CD8-positive, alpha-beta memory T cell (primary cell): ENCODE measurements at places on chromosomes 16 and 17.

- no peak for DNase-seq
These were observed 206.0 kb upstream of the CHMP6 start for GRCh38 chr17:80785477-80786178.

- no peak for DNase-seq
These were observed 123.6 kb downstream of the CMIP start for GRCh38 chr16:81567987-81568748.

- DNase-seq = no peak
These were observed 3.2 kb downstream of the TNRC6C start for GRCh38 chr17:77961741-77962140.

DNA sequence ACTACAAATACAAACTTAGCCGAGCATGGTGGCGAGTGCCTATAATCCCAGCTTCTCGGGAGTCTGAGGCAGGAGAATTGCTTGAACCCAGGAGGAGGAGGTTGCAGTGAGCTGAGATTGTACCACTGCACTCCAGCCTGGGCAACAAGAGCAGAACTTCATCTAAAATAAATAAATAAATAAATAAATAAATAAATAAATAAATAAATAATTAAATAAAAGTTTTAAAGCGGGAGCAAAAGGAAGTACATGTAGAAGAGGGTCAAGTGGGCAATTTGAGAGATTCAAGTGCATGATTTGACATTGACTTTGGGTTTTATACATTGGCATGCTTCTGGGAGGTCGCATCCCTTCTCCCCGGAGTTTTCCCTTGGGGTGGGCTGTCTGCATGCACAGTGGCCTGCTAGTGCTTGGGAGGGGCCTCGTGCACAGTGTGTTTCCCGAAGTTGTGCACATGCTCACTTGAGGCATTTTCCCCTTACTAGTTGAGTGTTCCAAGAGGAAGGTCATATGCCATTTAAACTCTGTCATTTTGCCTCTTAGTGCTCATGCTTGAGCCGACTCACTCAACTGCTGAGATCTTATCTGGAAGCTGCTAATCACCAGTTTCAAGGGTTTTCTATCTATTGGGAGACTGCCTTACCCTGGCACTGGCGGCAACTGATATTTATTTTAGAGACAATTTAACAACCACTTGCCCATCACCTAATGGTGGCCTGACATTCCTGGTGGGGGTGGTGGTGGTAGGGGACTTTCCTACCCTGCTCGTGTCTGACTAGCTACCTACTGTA, 193.2 kb upstream of the MPHOSPH6 start:
- no peak for DNase-seq

DNA sequence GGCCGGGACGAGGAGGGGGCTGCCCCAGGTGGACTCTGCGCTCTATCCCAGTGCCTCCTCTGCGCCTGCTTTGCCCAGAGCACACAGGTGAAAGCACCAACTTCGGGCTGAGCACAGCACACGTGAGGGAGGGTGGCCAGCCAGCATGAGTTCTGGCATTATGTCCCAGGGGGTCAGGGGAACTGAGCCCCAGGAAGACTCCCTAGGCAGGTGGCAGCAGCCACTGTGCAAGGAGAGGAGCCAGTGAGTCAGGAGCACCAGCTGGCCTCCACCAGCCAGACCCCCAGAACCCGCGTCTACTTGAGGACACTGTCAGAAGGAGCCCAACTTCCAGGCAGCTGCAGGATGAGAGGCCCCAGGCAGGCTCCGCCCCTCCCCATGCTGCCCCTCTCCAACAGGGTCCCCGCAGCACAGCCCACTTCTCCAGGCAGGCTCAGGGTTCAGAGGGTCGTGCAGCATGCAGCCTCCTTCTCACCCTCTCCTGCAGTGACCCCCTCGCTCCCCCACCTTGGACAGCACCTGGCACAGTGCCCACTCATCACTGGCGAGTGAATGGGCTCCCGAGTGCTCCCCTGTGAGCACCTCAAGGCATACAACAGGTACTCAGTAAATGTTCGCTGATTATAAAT, 44.2 kb upstream of the RASD1 start:
- no peak for DNase-seq

DNA sequence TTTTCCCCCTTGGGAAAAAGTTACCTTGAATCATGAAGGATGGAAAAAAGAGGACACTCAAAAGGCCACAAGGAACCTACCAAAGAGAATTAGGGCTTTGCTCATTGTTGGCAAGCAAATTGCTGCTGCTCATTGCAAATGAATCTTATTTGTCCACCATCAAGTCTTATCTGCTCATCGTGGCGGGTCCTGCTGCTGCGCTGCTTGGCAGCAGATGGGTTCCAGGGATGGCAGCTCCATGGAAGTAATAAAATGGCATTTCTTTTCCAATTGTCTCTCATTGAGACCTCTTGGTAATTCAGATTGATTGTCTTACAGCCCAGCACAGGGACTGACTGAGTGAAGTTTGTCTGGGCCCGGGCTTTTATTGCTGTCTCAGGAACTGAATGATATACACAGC, 118.7 kb downstream of the MRM1 start:
- DNase-seq = no peak

DNA sequence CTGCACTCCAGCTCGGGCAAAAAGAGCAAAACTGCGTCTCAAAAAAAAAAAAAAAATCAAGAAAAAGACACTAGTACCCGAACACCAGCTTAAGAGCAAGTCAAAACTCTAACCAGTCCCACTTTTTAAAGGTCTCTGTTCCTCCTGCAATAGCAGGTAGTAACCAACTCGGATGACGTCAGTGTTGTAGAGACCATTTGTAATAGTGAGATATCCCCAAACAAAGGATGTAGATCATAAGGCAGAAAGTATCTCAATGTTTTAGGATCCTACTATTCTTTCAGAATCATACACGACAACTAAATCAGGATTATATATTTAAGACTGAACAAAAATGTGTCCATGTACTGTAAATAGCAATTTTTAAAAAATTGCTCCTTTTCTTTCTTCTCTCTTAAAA, 2.4 kb downstream of the JPT1 start:
- no peak for DNase-seq

GRCh38 chr17:80430446-80431245, 15.7 kb downstream of the ENDOV start:
- no peak for DNase-seq

GRCh38 chr16:51154271-51155171, 3.5 kb upstream of the SALL1 start:
- no peak for DNase-seq

- DNase-seq = no peak
These were observed 394.8 kb downstream of the KCNJ2 start for GRCh38 chr17:70564006-70564620.

GRCh38 chr17:68255731-68256538, 8.1 kb downstream of the AMZ2 start:
- DNase-seq = no peak

DNA sequence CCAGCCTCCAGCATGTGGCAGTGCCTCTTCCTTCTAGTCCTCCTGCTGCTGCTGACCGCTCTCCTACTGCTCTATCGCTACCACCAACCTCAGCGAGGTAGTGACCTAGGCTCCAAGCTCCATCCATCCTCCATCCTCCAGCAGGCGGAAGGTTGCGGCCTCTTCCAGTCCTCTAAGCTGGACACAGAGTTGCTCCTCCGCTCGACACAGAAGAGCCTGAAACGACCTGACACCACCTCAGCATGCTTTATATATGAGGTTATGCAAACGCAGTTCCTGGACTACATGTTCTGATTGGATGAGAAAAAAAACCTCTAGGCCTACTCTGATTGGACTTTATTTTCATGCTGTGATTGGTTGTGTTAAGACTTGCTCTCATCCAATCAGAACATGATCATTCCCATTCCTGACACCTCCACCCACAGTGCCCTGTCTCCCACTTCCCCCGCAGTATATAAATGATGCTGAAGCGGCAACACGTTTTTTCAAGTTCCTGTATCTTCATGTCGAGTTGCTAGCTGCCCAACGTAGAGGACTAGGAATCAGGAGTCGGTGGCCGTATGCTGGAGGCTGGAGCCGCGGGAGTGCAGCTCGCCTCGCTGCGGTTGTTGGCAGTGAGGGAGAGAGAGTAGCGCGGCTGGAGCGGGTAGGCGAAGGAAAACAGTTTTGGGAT, 398.1 kb downstream of the KCNJ18 start:
- no peak for DNase-seq

- peak; percentile 48 for DNase-seq
These were observed 1.2 kb downstream of the MAF start for GRCh38 chr16:79599256-79599836.

- no peak for DNase-seq
These were observed 11.9 kb upstream of the RBFOX3 start for GRCh38 chr17:79622776-79623175.

- DNase-seq = no peak
These were observed 24.9 kb downstream of the RAB11FIP3 start for GRCh38 chr16:450385-450784.

DNA sequence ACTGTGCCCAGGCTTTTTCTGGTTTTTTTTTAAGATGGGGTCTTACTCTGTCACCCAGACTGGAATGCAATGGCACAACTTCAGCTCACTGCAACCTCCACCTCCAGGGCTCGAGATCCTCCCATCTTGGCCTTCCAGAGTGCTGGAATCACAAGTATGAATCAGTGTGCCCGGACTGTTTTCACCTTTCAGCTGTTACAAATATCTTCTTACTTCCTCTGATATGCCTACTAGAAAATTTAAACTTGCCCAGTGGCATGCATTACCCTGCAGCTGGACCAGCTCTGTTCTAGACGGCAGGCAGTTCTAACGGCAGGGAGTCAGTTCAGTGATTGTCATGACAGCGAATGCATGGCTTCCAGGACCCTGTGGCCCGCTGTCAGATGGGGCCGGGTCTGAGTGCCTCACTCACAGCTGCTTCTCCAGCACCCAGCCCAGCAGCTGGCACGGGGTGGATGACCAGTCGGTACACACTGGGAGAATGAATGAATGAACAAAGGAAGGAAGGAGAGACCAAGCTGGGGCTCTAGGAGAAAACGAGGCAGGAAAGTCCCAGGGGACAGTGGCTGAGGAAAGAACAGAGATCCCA, 28.0 kb upstream of the LITAF start:
- DNase-seq = no peak

DNA sequence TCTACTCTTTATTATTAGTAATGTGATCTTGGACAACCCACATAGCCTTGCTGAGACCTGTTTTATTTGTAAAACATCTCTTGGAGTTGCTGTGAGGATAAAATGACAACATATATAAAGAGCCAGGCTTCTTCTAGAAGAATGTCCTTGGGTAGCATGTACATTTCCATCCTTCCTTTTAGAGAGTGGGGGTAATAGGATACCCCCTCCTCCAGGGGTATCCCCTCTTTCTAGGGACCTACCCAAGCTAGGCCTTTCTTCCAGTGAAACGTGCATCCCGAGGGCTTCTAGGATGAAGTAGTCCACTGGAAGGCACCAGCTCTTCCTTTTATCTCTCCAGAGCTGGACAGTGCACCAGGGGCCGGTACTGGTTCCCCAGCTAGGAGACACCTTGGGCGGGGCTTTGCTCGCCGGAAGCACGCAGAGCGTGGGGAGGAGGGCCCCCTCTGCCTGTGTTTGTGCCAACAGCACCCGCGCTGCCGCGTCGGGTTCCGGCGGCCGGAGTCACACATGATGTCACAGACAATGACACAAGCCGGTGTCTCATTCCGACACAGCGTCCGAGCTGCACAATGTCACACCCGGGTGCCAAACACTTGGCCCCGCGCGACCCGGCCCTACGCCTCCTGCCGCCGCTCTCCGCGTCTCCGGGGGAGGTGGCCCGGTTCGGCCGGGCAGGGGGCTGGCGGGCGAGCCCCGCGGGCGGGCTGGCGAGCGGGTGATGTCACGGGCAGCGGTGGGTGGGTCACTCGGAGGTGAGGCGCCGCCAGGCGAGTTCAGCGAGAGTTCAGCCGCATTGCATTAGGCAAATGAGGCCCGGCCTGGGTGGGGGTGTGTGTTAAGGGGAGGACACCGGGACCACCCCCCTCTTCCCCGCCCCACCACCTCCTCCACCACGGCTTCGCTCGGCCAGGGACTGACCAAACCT, 23.4 kb downstream of the GJD3 start:
- DNase-seq = peak; percentile 94

DNA sequence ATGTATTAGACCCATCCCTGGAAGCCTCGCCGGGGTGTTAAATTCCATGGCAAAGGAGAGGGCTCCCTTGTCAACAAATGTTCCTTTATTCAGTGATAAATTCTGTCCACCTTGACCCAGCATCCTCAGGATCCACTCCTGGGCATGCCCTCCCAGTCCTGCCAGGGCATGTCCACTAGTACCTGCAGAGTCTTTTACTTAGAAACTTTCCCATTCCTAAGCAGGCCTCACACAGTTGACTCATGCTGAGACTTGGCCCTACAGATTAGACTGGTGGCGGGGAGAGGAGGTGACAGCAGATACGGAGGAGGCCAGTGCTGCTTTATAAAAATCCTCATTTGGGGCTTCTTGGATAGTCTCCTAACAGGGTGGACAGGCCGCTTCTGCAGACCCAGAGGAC, 88.8 kb downstream of the CYLD start:
- DNase-seq = no peak

DNA sequence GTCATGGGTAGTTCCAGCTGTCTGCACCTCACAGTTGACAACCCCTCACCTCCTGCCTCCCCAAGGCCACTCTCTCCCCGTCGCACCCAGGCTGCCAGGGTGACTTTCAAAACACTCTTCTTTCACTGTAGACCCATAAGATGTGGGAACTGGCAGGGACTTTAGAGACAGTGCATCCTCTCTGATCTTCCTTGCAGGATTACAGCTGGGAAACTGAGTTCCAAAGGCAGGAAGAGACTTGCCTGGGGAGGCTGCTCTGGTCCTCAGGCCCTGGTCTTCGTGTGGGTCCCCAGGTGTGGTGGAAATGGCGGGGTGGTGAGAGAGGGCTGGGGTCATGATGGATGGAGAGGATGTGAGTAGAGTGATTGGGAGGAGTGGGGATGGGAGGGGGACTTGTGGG, 21.9 kb upstream of the NKD1 start:
- DNase-seq = no peak

DNA sequence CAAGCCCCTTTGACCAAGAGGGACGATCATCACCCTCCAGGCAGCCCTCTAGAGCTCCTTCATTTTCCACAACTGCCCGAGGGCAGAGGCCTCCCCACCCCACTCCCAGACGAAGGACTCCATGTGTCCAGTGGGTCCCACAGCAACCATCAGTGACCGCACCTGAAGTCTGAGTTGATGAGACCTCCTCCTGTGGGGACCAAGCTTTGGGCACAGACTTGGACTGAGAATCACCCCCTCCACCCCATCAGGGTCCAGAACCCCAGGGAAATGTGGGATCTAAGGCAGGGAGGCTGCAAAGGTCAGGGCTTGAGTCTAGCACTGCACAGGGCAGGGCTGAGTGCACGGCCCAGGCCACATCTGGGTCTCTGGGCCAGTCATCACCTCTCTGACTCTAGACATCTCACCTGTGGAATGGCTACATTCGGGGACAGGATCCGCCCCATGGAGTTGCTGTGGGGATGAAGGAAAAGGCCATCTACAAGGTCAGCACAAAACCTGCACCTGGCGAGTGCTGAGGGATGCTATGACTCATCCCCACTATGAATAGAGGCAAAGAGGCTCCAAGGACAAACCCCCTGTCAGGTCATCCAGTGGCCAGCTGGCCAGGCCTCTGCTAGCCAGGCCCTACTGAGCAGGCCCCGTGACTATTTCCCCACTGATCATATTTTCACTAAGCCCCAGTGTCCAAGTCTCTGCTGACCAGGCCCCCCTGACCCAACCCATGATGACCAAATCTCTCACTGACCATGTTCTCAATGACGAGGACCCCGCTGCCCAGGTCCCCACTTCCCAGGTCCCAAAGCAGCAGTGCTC, 38.4 kb downstream of the TNFRSF13B start:
- DNase-seq = no peak
